Suprapubic skin (tissue), 4 donors: ENCODE measurements at places on chromosomes 4 and X.

DNA sequence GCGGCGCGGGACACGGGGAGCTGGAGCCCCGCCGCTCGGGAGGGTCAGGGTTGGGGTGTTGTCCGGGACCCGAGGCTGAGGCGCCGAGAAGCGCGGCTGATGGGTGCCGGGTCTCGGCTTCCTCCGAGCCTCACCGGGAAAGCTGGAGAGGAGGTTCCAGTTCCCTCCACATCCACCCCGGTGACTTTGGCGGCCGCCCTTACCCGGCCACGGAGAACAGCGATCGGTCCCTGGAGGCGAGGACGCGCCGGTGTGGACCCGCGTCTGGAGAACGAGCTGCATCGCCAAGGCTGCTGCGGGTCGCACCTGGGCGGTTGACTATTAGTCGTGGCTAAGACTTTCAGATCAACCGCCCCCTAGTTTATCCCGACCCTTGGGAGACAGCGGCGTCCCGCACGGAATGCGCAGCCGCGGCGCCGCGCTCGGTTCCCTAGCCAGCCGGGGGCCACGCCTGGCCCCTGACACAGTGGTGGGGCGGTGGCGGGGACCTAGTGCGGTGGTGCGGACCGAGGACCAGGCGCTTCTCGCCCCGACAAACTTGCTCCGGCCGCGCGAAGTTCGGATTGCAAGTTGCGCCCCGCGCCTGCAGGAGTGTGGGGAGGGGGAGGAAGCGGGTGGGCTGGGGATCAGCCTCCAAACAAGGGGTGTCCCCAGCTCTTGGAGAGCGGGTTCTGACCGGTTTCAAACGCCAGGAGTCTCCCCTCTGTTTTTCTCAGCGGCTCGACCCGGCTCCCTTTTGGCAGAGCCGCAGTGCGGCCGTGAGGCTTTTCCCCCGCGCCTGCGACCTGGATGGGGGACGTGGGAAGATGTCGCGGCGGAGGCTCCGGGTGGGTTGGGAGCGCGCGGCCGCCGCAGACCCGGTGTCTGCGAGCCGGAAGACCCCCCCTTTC is 568 bp downstream of the FHDC1 start:
- DNase-seq: no peak

- DNase-seq: no peak
These were observed 1.6 kb downstream of the GAB1 start for GRCh38 chr4:143338313-143338712.

- DNase-seq: no peak
These were observed 1137.6 kb upstream of the IGFBP7 start for GRCh38 chr4:58247792-58248191.

DNA sequence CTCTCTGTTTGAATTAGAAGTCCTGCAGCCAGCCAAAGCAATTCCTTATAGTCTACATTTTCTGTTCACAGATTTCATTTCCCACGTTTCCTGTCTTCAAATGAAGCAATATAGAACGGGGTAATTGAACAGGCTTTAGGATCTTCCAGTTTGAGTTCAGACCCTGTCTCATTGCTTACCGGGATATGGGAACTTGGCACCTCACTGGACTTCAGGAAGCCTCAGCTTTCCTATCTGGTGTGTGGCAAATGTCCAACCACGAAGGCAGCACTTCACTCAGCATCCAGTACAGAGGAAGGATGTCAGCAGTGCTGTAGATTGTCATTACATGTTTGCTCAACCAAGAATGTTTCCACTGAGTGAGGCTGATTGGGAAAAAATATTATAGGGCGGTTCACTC is 271.1 kb upstream of the ZFP42 start:
- DNase-seq: no peak

DNA sequence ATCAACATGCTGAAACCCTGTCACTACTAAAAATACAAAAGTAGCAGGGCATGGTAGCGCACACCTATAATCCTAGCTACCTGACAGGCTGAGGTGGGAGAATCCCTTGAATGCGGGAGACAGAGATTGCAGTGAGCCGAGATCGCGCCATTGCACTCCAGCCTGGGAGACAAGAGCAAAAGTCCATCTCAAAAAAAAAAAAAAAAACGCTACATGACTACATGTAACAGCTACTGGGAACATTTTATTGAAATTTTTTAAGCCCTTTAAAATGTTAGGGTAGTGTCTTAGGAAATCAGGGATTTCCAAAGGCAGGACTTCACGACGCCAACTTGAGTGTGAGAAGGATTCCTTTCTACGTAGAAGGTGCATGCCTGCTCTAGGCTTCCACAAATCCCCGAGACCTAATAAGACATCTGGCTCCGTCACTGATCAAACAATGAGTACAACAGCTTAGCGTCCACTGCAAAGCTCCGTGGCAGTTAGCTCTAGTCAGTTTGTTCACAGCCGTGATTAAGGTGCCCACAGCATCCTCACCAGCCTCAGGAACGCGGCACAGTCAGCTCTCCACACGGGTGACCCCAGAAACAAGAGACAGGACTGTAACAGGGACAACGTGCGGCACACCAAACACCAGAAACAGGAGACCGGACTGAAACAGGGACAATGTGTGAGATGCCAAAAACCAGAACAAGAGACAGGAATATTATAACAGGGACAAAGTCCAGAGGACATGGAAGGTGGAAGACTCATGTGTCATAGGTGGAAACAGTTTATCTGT is 33.7 kb downstream of the DHRSX start:
- DNase-seq: no peak

- no peak for DNase-seq
These were observed 56.9 kb downstream of the CLCN3 start for GRCh38 chr4:169677150-169677748.
